HepG2 (cell line): ENCODE measurements at places on chromosomes 7 and 10.

DNA sequence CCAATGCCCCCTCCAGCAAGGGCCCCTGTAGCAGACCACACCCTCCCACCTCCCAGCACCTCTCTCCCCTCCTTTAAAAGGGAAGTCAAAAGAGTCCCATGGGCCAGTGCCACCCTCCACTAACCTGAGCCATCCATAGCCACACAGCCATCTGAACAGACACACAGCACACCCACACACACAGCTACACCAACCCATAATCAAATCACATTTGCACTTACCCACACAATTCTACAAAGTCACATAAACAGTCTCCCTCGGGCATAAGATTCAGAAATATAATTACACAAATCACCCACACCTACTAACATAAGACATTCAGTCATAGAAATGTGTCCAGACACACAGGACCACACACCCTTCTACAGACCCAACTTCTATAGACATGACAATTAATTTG, 96.3 kb downstream of the HIF1AN start:
- no peak for DNase-seq

- DNase-seq, result peak; percentile 25
Observed at GRCh38 chr10:87734987-87735827, 75.5 kb downstream of the PAPSS2 start.

DNA sequence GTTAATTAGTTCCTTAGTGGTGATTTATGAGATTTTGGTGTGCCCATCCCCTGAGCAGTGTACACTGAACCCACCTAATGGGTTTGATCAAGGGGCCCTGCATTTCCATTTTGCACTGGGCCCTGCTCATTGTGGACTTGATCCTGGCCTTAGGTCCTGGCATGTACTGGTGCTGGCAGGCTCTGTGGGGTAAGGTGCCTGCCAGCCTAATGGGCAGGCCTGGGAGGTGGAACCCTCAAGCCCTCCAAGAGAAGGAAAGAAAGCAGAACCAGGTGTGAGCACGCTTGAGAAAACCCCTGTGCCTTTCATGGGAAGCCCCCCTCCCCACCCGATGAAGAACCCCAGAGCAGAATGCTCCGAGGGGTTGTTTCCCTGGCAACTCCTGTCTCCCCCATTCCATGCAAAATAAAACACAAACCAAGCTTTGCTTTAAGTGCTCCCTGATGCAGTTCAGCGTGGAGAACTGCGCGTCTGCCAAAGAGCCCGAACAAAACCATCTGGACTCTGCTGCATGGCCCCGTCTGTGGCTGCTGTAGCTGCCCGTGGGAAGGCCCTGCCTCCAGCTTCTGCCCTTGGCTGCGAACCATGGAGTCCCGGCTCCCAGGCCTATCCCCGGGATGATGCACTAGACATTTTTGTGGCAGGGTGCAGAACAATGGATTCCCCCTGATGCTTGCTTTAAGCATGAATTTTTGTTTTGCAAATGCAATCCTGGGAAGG, 123.3 kb downstream of the PRPF18 start:
- DNase-seq, result no peak

DNA sequence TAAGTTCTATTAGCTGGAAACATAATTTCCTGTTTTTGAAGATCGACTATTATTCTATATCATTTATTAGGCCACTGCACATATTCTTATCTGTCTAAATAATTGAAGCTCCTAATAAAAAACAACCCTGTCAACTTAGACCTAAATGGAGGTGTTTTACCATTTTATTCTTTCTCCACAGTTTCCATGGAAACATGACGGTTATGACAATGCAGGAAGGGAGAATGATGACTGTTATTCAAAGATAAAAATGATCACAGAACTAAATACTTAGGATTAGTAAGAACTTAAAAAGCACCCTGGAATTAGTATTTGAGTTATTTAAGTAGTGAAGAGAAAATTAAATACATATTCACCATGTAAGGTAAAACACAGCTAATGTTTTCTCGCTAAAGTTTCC, 119.9 kb upstream of the DKK1 start:
- no peak for DNase-seq

- no peak for DNase-seq
Observed at GRCh38 chr7:72481934-72482333, 69.8 kb upstream of the CALN1 start.

DNA sequence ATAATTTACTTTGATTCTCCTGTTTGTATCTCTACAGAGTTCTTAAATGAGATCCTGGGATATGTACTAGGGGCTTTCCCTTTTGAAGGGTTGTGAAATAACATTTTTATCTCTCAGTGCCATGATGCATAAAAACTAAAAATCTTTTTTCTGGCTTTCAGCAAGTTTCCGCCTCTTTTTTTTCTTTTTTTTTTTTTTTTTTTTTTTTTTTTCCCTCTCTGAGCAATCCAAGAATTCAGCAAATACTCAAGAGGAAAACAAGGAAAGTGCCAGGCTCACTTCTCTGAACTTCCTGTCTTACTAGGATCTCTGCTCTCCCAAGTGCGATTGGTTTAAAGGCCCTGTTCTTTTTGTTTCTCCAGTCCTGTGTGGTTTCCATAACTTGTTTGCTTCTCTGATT, 79.9 kb downstream of the HYCC1 start:
- DNase-seq, result no peak

- no peak for DNase-seq
Observed at GRCh38 chr7:131012477-131013031, 278.5 kb upstream of the KLF14 start.

DNA sequence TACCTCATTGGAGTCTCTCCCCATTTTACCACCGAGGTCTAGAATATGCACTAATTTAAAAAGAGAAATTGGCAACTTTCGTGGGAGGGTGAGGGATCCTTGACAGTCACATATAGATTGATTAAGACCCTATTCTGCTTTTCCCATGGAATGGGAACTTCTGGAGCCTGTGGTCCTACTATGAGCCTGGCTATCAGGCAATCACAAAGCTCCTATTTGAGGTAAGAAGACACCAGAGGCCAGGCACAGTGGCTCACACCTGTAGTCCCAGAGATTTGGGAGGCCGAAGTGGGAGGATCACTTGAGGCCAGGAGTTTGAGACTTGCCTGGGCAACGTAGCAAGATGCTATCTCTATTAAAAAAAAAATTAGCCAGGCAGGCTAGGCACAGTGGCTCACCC, 104.7 kb upstream of the CCNY start:
- no peak for DNase-seq

- no peak for DNase-seq
Observed at GRCh38 chr10:125123476-125124114, 36.8 kb downstream of the CTBP2 start.

DNA sequence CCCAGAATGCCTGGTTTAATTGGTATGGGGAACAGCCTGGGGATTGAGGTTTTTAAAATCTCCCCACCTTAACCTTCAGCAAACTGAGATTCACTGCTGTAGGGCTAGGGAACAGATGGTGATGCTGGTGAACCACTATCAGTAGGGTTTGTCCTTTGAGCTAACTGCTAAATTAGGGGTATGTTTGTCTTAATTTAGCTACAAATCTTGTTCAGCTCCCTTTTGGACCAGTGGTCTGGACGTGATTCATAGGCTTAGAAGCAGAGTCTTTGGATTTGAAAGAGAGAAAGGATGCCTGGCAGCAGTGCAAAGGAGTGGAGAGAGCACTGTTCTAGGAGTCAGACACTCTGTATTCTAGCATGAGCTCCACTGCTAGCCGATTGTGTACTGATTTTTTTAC, 2.8 kb downstream of the HDAC9 start:
- no peak for DNase-seq

- DNase-seq, result no peak
Observed at GRCh38 chr7:93402944-93403343, 170.8 kb downstream of the VPS50 start.

GRCh38 chr10:2978111-2978510, 89.2 kb upstream of the PFKP start:
- peak; percentile 56 for DNase-seq

GRCh38 chr7:99460651-99461050, 5.3 kb downstream of the ATP5MF start:
- DNase-seq, result no peak

DNA sequence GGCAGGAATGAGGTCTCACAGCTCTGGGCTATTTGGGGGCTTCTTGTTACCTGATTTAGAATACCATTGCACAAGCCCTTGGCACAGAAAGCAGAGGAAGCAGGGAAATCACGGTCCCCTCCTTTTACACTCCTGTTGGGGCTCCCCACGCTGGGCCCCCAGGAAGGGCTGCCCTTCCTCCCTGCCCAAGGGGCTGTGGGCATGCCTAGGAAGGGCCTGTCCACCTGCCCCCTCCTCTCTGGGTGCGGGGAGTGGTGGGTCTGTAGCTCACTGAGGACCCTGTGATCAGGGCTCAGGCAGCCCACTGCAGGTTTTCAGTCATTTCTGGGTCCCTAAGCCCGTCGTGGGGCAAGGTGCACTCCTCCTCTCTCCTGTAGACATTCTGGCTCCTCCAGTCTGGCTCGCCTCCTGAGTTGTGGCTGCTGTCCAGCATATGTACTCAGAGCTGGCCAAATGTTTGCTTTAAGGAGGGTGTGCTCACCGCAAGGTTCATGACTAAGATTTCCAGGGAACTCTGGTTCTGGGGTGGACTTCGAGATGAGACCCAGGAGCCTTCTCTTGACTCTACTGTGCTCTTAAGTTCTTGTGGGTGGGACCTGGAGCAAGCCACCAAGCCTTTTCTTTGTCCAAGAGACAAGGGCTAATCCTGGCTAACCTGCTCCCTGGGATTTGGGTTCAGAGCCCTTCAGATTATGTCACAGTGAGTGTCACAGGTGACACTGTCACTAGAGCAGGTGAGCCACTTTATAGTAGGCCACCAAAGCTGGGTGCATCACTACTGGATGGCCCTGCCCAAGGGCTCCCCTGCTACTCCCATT, 56.0 kb downstream of the TACR2 start:
- DNase-seq, result no peak

GRCh38 chr10:9848981-9849380, 1168.7 kb upstream of the CELF2 start:
- no peak for DNase-seq

GRCh38 chr10:83607959-83608745, 531.2 kb upstream of the GHITM start:
- no peak for DNase-seq

- peak; percentile 27 for DNase-seq
Observed at GRCh38 chr10:119654540-119654939, 3.4 kb downstream of the BAG3 start.

- peak; percentile 65 for DNase-seq
Observed at GRCh38 chr7:10998996-10999757, 25.5 kb downstream of the PHF14 start.

- DNase-seq, result peak; percentile 13
Observed at GRCh38 chr7:11193131-11193867, 219.6 kb downstream of the PHF14 start.

GRCh38 chr10:124117511-124117785, 24.1 kb upstream of the CHST15 start:
- no peak for DNase-seq

DNA sequence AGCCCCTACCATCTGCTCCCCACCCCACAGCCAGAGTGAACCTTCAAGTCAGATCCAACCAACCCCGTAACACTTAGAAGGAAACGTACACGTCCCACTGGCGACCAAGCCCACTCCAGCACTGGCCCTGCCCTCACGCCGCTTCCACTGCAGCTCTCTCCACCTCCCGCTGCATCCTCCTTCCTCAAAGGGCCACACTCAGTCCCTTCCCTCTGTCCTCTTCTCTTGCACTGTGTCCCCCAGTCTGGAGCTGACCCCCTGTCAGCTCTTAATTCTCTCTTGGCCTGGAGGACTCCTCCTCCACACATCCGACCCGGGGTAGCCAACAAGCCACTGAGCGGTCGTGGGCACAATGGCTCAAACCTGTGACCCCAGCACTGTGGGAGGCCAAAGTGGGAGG, 85.8 kb downstream of the PROSER2 start:
- DNase-seq, result no peak

GRCh38 chr7:78402096-78402495, 603.5 kb downstream of the PHTF2 start:
- DNase-seq, result no peak

GRCh38 chr10:88385601-88386203, 197.4 kb downstream of the RNLS start:
- peak; percentile 27 for DNase-seq

DNA sequence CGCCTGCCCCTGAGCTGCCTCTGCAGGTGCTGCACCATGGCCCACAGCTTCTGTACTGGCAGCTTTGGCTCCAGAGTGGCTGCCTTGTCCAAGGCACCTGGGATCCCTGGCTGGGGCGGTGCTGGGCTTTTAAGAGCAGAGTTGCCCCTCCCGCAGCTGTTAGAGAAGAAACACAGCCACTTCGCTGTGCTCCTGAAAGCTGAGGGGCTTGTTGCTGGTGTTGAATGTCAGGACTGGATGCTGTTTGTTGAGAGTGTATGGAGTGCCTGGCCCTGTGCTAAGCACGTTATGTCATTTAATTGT, 6.2 kb downstream of the FAM241B start:
- no peak for DNase-seq

DNA sequence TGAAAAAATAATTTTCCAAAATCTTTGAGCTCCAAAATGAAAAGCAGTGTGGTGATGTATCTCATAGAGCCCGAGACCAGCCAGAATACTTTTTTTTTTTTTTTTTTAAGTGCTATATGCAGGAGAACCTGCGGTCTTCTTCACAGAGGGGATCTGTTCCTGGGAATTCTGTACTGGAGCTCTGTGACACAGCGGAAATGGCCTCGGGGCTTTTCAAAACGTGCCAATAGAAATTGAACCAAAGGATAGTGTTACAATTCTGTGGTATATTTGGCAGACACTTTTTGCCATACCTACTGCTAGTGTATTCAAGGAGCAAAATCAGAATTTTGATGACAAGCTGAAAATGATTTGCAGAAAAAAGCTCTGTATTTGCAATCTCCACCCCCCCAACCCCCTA, 1429.3 kb upstream of the LRRTM3 start:
- DNase-seq, result no peak

DNA sequence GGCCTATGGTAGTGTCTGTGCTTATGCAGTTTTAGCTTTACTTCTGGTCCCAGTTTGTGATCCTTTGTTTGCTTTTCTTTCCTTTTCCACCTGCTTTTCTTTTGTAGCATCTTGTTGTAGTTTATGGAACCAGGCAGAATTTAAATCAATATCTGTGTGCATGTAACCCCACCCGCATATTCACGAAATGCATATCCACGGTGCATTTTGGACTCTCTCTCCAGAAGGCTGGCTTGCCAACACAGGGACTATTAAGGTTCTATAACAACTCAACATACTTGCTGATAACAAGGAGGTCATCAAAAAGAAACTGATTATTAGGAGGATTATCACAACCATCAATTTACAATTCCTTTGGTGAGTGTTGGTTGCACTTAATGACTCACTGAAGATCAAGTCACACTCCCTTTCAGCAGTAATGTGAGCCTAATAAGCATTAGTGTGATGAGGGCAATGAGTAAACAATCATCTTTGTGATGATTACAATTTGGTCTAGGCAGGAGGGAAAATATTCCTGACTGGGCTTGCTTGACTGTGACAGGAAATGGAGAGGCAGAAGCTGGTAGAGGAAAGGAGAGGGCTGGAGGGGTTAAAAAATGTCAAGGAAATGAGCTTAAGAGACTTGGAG, 378.6 kb downstream of the REEP3 start:
- no peak for DNase-seq
